ENCODE measurements at places on chromosomes 7 and 10.

DNA sequence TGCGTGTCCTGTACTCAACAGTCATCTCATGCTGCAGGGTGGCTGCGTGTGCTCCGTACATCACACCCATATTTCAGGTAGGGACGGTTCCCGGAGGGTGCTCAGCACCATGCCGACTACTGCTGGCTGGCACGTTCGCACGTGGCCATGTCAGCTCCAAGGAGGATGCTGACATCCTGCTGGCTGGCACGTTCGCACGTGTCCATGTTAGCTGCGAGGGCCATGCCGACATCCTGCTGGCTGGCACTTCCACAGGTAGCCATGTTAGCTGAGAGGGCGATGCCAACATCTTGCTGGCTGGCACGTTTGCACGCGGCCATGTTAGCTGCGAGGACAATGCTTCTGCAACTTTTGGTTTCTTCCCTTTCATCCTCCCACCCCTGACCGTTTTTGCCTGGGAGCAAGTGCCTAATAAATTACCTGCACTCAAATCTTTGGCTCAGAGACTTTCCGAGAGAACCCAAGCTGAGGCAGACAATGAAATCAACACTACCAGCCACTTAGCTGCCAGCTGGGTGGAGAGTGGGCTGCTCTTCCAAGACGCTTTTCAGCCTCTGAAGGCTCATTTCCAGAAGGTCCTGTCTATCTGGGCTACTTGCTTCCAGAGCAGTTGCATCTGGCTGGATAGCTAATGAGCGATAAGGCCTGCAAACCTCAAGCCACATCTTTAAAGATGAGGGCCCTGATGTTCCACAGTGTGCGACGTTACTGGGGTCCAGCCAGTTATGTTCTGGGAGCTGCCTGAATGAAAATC lies 104.6 kb downstream of the WDR37 start:
- DNase-seq = no peak

GRCh38 chr10:11162828-11163599 lies 145.3 kb downstream of the CELF2 start:
- DNase-seq = peak; percentile 52

DNA sequence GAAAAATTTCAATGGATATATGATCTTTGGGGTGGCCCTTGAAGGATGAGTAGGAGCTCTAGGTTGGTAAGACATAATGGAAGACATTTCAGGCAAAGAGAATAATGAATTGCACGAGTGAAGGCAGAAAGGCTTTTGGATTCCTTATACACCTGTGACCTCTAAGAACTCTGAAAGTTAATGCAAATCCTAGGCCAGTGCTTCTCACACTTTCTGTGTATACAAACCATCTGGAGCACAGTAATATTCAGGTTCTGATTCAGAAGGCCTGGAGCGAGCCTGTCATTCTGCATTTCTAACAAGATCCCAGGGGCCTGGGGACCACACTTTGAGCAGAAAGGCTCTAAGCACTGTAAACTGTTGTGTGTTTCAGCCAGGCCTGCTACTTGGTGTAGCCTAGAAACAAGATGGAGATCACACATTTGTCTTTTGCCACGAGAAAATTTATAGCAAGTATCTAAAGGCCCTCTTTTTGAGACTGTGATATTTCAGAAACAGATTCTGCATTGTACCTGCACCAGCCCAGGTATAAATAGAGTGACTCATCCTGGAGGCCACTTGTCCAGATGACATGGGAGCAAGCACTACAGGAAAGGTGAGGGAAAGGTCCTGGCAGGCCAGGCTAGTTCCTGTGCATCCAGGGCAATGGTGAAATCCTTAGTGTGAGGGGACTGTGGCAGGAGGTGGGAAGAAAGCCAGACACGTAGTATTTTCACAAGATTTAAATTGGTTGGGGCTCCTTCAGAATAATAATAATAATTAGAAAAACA lies 24.4 kb downstream of the MRPS33 start:
- no peak for DNase-seq

DNA sequence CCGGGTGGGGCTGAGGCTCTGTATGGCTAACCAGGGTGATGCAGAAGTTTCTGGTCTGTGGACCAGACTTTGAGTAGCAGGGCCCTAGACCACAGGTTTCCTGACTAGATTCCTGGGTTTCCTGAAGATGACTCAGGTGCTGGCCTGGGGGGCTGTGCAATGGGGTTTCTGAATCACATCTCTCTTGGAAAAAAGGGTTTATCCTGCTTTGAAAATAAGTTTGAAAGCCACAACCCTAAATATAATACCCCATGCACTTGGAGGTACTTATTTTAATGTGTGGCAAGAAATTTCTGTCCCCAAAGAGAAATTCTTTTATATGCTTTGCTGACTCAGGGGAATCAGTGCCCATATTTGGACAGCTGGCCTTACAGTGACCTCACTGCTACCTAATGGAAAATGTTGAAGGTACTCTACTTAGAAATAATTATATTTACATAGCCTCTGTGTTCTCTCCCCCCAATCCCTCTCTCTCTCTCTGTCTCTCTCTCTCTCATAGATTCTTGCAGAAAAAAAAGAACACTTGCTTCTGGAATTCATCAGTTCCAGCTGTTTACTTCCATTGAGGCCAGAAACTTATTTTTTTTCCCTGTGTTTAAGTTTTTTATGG lies 184.4 kb upstream of the LYZL2 start:
- no peak for DNase-seq

GRCh38 chr10:130824230-130825014 lies 487.1 kb downstream of the TCERG1L start:
- DNase-seq = no peak

GRCh38 chr7:107879400-107880035 lies 11.5 kb upstream of the DLD start:
- DNase-seq = no peak

DNA sequence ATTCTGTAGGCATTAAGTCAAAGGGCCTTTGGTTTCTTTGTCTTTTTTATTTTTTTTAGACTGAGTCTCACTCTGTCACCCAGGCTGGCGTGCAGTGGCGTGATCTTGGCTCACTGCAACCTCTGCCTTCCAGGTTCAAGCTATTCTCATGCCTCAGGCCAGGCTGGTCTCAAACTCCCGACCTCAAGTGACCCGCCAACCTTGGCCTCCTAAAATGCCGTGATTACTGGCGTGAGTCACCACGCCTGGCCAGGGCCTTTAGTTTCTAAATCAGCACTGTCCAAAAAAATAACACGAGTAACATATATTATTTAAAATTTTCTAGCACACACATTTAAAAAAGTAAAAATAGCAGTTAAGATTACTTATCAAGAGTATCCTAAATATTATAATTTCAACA lies 11.1 kb upstream of the ACSL5 start:
- DNase-seq = no peak

DNA sequence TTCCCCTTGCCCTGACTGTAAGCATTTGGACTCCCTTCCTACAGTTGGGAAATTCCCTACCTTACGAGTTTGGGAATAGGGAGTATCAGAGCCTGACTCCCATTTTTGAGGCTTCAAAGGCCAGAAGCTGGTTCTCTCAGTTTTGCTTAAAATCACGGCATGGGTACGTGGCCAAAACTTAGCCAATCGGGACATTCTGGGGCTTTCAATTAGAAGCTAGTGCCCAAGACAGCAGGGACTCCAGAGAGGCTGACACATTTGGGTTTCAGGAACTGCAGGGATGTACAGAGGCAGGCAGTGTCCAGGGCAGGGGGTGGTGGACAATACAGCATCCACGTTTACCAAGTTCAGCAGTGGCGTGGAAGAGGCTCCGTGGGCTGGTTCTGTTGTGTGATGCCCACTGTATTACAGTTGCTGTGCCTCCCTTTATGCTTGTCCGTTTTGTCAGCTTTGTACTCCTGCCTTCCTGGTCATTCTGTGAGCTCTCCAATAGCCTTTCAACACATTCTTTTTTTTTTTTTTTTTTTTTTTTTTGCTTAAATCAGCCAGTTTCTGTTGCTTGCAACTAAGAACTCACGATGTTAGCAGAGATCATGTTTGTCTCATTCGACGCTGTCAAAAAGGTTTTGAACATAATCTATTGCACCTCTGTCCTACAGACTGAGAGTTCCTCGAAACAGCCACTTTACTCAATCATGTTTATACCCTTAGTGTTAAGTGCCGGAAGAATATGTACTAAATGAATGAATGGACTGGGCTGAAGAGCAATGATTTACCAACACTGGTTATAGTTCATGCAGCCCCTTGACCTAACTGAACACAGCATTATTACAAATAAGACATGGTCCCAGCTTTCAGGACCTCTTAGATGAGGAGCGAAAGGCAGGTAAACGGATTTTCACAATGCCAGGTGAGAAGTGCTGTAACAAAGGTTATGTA lies 1.1 kb downstream of the GGCT start:
- DNase-seq = no peak

DNA sequence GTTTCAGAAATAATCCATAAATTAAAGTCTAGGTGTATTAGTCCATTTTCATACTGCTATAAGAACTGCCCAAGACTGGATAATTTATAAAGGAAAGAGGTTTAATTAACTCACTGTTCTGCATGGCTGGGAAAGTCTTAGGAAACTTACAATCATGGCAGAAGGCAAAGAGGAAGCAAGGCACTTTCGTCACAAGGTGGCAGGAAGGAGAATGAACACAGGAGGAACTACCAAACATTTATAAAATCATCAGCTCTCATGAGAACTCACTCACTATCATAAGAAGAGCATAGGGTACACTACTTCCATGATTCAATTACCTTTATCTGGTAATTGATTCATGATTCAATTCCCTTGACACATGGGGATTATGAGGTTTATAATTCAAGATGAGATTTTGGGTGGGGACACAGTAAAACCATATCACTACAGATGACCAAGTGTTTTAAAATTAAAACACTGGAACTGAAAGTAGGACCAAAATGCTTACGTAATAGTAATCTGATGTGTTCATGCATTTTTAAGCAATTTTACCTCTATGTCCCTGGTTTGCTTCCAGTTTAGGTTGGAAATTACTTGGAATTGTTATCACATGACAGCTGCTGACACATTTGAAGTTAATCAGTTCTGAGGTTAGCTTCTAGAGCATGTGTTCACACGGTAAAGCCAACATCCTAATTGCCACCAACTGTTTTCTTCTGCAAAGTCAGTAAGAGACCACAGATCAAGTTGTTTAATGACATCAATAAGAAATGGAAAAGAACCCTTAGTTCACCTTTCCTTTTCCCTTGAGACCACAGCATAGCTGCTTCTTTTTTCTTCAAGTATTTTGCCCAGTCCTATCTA lies 48.4 kb upstream of the SEMA3C start:
- no peak for DNase-seq

- DNase-seq = no peak
Measured at GRCh38 chr7:101058355-101058754, 26.9 kb upstream of the TRIM56 start.

DNA sequence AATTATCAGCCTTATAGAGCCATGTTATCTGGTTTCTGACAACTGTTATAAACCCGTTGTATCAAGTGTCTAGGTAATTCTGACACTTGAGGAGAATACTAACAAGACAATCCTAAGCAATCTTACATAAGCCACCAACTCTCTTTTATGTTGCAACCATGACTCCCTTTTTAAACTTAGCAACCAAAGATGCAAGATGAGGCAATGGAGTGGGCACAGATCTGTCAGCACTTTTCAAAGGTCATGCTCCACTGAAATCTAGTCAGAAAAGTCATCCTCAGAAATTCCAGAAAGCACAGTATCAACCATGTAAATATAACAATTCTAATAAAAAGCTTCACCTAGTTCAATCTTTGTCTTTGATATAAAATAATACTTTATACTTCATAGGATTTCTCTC lies 77.0 kb upstream of the SEMA3A start:
- no peak for DNase-seq

GRCh38 chr7:84196084-84196503 lies 1.5 kb upstream of the SEMA3A start:
- no peak for DNase-seq

- no peak for DNase-seq
Measured at GRCh38 chr10:17989908-17990767, 38.4 kb downstream of the SLC39A12 start.

- DNase-seq = no peak
Measured at GRCh38 chr7:1558181-1558811, 2.3 kb upstream of the TMEM184A start.

GRCh38 chr7:140316165-140316661 lies 82.1 kb downstream of the SLC37A3 start:
- no peak for DNase-seq

DNA sequence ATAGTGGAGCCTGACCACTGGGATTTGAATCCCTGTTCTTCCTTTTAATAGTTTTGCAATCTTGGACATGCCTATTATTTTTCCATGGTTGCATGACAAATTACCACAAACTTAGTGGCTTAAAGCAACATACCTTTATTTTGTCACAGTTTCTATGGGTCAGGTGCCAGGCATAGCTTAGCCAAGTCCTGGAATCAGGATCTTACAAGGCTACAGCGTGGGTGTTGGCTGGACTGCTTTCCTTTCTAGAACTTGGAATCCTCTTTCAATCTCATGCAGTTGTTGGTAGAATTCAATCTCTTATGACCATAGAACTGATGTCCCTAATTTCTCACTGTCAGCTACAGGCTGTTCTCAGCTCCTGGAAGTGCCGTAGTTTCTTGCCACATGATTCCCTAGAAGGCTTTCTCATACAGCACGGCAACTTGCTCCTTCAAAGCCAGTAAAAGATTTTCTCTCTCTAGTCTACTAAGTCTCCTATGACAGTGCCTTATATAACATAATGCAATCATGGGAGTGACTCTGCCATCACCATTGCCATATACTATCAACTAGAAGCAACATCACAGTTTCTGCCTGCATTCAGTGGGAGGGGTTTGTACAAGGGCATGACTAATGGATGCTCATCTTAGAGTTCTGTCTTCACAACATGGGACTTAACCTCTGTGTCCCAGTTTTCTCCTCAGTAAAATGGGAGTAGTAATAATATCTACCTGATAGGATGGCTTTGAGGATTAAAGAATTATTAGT lies 243.4 kb upstream of the FZD1 start:
- DNase-seq = no peak

GRCh38 chr10:13788320-13788600 lies 201.5 kb downstream of the PRPF18 start:
- no peak for DNase-seq

DNA sequence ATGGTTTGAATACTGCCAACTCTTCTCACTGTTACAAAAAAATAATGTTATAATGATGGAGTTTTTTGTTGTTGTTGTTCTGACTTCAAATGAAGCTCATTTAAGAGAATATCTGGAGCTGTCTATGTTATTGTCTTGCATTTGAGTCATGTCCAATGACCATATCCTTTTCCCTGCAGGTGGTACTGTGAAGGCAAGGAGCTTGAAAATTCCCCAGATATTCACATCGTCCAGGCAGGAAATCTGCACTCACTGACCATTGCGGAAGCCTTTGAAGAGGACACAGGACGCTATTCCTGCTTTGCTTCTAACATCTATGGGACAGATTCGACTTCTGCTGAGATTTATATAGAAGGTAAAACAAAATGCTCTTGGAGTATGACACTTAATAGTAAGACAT lies 33.5 kb downstream of the MYPN start:
- no peak for DNase-seq

- DNase-seq = no peak
Measured at GRCh38 chr10:131732631-131733127, 168.1 kb upstream of the PPP2R2D start.

All from stimulated activated CD4-positive, alpha-beta T cell treated with anti-CD3 and anti-CD28 coated beads, TNF-alpha, amount 100 ng/mL, for 48 hours (primary cell).